ENCODE measurements at places on chromosomes 5 and 9.

DNA sequence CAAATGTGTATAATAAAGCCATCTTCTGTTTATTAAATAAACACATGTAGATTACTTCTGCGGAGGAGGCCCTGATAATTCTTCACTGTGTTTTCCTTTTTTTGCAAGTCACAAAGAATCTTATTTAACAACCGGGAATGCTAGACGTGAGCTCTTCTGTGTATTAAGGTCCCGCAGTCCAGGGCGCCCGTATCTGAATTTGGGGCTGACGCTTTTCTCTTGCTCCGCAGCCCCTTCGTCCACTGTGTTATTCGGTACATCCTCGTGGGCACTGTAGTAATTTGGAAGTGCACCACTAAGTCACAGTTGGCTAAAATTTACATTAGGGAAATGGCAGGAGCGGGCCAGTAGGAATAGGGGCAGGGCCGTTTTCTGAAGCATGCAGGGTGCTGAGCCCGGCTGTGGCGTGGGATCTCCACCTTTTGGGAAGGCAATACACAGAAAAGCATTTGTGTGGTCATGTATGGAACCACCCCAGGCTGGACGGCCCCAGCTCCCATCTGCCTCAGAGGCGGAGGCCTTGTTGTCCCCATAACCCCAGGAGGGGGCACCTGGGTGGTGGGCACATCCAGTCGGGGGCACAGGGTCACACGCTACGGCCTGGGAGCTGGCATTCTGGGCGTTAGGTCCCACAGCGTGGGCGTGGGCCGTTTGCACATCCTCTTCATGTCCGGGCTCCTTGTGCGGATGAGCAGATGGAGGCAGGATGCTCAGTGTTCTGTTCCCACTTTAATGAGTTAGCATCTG, 258.7 kb upstream of the IRX4 start:
- DNase-seq = no peak

DNA sequence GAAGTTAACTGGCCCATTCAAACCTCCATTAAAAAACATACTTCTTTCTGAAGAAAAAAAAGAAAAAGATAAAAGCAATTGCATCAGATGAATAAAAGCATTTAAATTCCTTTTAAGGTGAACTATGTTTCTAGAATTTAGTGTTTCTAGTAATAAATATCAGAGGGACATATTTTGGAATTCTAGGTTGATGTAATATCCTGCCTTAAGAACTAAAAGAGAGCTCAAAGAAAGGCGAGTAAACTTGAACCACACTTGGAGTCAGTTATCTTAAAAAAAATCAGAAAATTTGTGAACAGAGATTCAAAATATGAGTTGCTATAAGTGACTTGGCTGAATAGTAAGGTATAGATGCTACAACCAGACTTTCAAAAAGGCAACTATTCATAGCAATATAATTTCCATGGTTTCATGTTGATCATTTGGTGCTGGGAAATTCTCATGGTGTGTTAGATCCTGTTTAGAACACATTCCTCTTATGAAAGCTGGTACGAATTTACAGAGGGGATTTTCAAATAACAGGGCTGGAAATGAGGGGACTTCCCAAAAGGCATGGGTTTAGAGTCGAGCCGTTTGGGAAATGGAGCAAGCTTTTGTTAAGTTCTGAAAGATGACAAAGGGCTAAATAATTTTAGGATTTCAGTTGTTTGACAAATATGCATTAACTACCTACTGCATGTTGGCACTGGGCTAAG, 37.6 kb upstream of the RAI14 start:
- no peak for DNase-seq

DNA sequence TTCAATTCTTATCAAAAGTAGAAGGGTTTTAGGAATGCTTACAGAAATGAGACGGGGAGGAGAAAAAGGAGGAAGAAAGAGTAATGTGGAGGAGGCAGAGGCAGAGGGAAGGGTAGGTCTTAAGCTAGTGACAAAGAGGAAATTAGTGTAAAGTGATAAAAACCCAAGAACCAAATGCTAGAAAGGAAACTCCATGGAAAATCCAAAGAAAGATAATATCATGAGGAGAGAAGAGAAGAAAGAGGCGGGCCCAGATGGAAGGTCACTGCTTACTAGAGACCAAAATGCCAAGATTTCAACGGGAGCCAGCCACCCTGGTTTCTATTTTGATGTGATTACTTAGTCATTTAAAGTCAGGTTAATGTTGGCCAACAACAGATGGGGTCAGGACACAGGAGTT, 68.6 kb upstream of the IL12B start:
- DNase-seq = no peak

DNA sequence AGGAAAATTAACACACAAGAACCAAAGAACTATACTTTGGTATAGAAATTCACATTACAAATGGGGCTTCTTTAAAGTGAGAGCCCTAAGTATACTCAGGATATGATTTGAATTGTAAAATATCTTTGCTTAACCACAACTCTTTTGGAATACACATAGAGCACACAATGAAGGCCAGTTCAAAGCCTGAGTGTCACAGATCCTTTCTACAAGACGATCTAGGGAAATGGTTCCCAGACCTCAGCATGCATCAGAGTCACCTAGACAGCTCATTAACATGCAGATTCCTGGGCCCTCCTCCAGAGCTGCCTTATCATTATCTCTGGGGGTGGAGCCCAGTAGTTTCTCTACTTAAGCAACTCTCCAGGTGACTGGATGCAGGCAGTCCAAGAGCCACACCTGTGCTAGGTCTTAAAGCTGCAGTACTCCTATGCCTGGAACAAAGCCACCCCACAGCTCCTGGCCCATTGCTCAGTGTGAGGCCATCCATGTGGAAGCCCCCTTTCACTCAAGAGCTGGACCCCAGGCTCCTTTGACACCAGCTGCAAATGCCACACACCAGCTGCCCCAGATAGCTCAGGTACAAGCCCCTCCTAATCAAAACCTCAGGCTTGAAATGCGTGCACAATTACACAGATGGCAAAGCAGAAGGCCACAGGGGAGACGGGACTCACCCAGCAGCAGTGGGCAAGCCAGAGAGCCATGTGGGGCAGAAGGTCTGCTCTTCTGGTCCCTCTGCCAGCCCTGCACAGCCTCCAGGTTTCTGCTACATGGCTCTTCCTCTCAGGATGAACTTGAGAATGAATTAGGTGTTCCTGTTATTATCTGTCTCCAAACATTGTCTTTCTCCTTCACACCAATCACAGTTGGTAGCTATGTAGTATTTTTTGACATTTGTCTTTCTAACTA, 106.1 kb downstream of the SH3TC2 start:
- peak; percentile 29 for DNase-seq

DNA sequence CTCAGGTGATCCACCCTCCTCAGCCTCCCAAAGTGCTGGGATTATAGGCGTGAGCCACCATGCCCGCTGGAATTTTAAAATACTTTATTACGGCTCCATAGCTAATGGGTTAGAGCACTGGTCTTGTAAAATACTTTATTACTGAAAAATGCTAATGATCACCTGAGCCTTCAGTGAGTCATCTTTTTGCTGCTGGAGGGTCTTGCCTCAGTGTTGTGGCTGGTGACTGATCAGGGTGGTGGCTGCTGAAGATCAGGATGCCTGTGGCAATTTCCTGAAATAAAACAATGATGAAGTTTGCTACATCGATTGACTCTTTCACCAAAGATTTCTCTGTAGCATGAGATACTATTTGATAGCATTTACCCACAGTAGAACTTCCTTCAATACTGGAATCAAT, 26.0 kb upstream of the GNE start:
- no peak for DNase-seq

DNA sequence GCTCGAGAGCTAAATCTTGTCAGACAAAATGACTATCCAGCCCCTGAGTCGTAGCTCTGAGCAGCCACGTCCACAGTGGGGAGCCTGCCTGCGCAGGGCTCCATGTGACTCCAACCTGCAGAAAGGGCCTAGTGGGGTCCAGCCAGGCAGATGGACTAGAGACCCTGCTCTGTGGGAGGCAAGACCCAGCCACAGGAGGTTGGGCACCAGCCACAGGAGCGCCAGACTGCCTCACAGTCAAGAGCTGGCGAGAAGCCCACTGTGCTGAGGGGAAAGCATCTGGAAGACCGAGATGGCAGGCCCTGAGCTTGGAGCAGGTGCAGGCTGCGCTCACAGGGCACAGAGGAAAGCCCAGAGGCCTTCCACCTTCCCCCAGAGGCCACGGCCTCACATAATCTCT, 61.4 kb downstream of the C5orf15 start:
- DNase-seq = no peak

DNA sequence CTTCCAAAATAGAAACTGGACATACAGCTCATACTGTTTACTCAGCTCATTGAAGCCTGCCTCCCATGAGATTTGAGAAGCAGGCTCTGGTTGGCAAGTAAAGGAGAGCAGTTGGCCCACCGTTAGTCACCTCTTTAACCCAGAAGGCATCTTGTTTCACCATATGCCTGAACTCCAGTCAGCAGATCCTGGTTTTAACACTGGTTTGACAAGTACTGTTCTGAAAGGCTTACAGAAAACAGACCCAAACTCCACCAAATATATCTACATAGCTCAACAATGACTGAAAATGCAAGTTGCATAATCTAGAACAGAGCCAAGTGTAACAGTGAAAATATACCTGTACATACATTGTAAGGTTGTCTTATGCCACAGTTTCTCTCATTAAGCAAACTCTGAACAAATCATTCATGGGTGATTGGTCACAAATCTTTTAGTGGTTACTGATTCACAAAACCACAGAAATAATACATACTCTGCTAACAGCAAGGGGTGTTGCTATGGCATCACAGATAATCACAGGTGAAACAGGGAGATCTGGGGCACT, 198.8 kb downstream of the BNC2 start:
- no peak for DNase-seq

GRCh38 chr9:132062806-132063205, 16.9 kb downstream of the MED27 start:
- DNase-seq = no peak

- no peak for DNase-seq
Observed at GRCh38 chr5:150141544-150142184, 14.0 kb downstream of the PDGFRB start.

DNA sequence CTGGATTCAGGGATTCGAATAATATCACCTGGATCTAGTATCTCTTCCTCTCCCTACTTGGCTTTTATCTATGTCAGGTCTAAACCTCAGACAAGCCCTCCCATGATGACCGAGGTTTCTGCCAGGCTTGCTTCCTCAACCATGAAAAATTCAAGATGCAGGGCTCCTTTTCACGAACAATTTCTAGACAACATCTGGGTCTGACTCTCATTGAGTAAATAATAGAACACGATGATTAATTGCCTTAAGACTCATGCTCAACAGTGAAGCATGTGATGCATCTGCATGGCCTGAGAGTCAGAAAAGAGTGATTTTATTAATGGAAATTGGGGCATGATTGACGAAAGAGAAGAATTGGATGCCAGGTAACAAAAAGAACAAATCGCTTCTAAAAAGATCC, 277.2 kb upstream of the ZNF608 start:
- no peak for DNase-seq

DNA sequence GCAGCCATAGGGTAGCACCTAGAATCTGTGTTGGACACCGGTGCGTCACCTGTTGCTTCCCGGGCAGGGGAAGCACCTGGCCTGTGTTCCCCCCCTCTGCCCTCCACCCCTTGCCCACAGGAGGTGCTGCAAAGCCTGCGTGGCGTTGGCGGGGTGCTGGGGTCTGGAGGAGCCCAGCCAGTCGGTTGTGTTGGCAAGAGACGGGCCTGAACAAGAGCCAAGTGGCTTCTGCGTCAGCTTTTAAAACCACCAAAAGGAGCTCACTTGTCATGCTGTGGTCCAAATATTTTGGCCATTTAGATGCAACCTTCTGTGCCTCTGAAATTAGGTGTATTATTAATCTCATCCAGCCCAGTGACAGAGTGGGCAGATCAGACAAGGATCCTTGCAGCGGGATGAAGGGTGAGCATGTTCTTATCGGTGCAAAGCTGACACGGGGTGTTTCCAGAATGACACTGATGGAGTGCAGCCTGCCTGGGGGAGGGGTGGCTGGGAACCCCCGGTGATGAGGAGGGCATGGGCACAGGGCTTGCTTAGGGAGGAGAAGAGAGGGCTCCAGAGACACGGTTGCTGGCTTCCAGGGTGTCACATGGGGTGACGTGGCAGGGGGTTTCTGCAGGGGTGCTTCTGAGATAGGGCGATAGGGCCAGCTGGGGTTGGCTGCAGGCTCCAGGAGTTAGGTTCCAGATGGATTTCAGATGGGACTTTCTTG, 9.7 kb upstream of the RXRA start:
- DNase-seq = no peak

GRCh38 chr5:15722305-15722704, 222.3 kb downstream of the FBXL7 start:
- no peak for DNase-seq

GRCh38 chr5:74919487-74919886, 53.3 kb upstream of the FAM169A start:
- no peak for DNase-seq

GRCh38 chr5:134281081-134281480, 55.2 kb upstream of the PPP2CA start:
- no peak for DNase-seq

- DNase-seq = no peak
Observed at GRCh38 chr9:14453286-14453685, 139.3 kb upstream of the NFIB start.

- DNase-seq = peak; percentile 93
Observed at GRCh38 chr9:137236238-137236935, 4.7 kb upstream of the TUBB4B start.

GRCh38 chr9:89808756-89809181, 204.0 kb downstream of the GADD45G start:
- no peak for DNase-seq

GRCh38 chr9:36603006-36603405, 30.3 kb downstream of the MELK start:
- no peak for DNase-seq

DNA sequence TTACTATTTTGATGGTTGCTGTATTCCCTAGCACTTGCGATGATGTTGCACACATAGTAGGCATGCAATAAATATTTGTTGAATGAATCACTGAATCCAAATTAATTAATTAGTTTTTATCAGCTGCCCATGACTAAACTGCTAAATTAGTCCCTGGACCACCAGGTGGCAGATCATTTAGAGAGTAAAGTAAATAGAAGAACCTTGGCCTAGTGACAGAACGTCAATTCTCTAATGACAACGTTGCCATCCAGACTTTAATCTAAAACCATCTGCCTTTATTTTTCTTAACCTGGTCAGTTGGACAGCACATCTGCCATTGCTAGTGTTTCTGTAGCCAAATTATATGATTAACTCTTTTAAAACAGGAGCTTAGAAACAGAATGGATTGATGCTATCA, 457.5 kb downstream of the KIF4B start:
- no peak for DNase-seq

GRCh38 chr9:25117791-25118190, 560.5 kb downstream of the TUSC1 start:
- no peak for DNase-seq

DNA sequence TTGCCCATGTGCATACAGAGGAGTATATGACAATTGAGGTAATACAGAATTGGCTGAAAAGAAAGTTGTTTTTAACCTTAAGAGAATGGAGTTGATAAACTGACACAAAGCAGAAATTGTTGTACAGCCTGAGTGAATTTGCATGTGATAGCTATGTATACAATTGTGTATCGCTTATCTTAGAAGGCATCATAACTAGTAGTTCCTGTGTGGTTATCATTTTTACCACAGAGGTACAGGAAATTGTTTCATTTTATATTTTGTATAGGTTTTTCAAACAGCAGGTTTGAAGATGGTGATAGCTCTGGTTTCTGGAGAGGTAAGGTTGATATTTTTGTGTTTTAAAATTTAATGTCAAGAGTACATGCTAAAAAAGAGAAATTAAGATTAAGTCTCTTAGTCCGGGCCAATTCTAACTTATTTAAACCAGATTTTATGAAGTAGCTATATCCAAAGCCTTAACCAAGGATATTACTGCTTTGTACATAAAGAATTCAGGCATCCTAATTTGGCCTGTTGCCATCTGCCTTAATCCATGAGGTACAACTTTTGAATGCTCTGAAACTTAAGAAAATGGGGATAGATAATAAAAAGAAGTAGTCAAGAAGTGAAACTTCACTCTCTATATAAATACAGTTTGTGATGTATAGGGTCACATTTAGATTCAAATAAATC, 26.0 kb downstream of the DDX4 start:
- DNase-seq = no peak
